ENCODE measurements at places on chromosomes 7 and 10.

- DNase-seq: no peak
Observed at GRCh38 chr7:115060095-115060870, 138.4 kb downstream of the MDFIC start.

DNA sequence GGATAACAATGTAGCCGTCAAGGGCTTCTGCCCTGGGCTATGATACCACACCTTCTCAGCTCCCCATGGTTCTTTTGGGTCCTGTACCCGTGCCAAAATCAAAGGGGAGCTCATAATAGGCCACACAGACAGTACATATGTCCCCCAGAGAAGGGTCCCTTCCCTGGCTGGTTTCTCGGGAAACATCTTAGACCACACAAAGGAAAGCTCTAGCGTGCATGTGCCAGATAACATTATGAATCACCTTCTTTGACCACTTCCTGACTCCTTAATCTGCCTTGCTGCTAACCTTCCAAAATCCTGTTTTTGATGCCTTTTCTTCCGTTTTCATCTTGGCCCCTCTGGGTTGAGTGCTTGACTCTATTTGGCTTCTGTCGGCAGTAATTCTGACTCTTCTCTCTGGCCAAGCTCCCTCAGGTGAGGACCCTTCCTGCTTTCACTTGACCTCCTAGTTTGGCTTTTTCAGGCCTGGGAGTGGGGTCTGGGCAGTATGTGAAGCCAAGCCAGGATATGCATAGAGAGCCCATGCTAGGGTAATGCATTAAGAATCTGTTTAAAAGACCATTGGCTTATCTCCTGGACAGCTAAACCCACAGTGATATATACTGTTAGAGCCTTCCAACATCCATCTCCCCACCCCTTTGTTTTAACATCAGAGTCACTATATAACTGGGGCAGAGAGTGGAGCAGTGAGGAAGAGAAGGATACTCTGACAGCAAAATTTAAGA, 84.8 kb downstream of the ANLN start:
- no peak for DNase-seq

GRCh38 chr7:159226011-159226702, 81.5 kb upstream of the VIPR2 start:
- DNase-seq: no peak

DNA sequence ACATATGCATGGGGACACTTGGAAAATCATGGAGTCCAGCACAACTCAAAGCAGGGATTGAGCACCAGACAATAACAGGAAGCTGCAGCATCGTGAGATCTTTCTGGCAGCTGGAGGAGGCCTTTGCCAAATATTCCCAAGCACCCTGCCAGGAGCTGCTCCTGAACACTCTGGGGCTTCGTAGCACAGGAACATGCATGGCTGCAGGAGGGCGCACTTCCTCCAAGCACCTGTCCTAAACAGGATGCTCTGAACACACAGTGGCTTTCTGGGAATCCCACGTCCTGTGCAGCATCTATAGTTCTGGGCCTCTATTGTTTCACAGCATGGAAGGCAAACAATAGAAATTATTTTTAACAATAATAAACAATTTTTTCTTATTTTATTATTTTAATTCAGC, 4.1 kb downstream of the ABLIM1 start:
- DNase-seq: no peak

- DNase-seq: no peak
Observed at GRCh38 chr7:24949884-24950283, 30.1 kb downstream of the OSBPL3 start.

DNA sequence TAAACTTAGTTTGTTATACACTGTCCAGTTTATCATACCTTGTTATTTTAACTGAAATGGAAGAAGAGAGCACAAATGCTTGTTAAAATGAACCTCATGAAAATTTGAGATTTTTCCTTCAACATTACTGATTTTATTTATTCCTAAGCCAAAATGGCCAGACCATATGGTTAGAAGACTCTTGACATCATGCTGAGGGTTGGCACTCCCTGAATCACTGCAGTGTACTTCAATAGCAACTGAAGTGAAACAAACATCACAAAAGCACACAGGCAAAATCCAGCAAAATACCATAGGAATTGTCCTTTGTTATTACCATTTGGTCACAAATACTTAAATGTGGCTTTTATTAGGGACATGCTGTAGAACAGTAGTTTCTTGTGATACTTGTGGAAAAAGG, 347.8 kb downstream of the NXPH1 start:
- DNase-seq: no peak

DNA sequence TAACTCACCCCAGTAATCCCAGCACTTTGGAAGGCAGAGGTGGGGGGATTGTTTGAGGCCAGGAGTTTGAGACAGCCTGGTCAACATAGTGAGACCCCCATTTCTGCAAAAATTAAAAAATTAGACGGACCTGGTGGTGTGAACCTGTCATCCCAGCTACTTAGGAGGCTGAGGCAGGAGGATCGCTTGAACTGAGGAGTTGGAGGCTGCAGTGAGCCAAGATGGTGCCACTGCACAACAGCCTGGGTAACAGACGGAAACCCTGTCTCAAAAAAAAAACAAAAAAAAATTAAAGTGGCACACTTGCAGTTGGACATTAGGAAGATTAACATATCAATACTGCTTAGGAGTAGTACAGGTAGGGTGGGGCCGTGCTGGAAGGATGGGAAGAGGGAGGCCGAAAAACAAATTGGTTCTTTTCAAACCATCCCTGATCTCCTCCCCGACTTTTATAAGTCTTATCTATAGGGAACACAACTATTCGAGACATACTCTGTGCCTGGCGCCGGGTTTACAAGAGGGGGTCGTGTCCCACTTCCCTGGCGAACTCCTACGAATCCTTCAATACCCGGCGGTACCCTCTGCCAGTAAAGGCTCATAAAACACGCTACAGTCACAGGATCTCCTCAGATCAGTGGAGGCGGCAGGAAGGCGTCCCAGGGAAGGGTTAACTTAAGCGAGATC, 628 bp downstream of the TAF6 start:
- no peak for DNase-seq

- DNase-seq: no peak
Observed at GRCh38 chr10:13873196-13873595, 286.4 kb downstream of the PRPF18 start.

DNA sequence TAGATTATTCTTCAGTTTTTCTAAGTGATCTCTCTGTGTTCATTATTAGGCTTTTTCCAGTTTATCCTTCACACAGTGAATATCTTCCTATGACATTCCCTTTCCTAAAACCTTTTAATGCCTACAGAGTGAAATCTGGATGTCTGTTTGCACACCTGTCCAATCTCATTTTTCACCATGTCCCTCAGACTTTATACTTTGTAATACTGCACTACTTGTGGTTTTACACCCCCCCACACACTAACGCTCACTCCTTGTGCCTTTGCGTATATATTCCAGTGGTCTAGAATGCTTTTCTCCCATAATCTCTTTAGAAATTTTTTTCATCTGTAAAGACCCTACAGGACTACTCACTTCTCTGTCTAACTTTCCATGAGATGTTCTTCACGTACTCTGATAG, 98.2 kb downstream of the EXOC6 start:
- DNase-seq: no peak

GRCh38 chr10:18685555-18685954, 26.3 kb downstream of the ARL5B start:
- DNase-seq: no peak

GRCh38 chr10:113576852-113577251, 24.0 kb downstream of the HABP2 start:
- no peak for DNase-seq

- DNase-seq: peak; percentile 68
Observed at GRCh38 chr7:12211711-12212485, 804 bp downstream of the TMEM106B start.

DNA sequence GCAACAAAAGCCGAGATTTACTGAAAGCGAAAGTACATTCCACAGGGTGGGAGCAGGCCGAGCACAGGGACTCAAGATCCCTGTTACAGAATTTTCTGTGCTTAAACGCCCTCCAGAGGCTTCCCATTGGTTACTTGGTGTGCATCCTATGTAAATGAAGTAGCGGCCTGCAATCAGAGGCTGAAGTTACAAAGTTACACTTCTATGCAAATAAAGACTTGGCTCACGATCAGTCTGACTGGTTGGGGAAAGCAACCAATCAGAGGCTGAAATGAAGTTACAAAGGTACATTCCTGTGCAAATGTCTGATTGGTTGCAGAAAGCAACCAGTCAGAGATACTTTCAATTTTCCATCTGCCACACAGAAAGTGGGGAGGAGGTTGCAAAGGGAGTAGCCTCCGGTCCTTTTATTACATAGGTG, 4.1 kb downstream of the ACBD7 start:
- DNase-seq: no peak

- no peak for DNase-seq
Observed at GRCh38 chr7:131004371-131004770, 270.4 kb upstream of the KLF14 start.

GRCh38 chr7:107874111-107874510, 16.9 kb upstream of the DLD start:
- DNase-seq: no peak

- DNase-seq: no peak
Observed at GRCh38 chr7:121824276-121824675, 48.7 kb upstream of the PTPRZ1 start.

DNA sequence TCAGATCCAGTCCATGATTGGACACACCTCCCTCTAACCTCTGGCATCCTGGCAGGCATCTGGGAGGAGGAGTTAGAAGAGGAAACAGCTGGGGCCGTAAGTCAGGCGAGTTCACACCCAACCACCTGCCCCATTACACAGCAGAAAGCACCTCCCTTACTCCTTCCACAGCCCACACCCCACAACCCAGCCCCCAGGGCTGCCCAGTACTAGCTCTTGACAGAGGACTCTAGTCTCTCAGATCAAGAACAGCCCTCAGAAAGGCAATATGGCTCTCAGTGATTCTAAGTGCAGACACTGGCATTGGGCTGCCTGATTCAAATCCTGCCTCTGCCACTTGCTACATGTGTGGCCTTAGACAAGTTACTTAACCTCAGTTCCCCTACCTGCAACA, 34.1 kb downstream of the KCNMA1 start:
- DNase-seq: no peak

DNA sequence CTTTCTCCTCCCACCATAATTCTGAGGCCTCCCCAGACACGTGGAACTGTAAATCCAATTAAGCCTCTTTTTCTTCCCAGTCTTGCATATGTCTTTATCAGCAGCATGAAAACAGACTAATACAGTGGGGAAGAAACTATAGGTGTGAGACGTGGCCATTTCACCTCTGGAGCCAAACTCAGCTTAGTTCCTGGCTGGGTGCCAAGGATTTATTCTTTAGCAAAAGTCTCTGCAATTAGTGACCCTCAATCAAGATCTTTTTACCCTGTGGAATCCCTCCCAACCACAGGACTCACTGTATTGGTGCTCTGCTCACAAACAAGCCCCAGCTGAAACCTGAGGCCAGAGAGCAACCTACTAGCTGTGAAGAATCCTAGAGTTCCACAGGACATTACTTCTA, 28.1 kb upstream of the SFTPD start:
- DNase-seq: no peak

DNA sequence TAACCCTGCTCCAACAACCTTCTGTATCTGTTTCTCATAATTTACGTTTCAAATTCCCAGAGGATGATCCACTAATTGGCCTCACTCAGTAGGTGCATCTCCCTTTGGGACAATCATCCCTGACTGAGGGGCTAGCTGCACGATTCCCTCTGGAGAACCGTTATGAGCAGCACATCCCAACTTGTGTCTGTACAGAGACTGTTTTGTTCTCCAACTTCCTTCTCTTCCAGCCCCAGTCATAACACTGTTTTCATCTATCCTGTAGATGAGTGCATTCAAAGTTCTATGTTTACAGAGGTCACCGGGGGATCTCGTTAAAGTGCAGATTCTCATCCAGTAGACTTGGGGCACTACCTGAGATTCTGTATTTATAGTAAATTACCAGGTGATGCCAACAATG, 187.2 kb downstream of the REEP3 start:
- no peak for DNase-seq

- DNase-seq: no peak
Observed at GRCh38 chr7:47441796-47442604, 139.9 kb downstream of the TNS3 start.

GRCh38 chr7:100446040-100446439, 9.7 kb upstream of the PPP1R35 start:
- no peak for DNase-seq

- DNase-seq: no peak
Observed at GRCh38 chr7:27113991-27114769, 11.7 kb upstream of the HOXA2 start.

GRCh38 chr7:48207155-48207675, 36.0 kb downstream of the ABCA13 start:
- DNase-seq: no peak
